Stimulated activated CD4-positive, alpha-beta T cell treated with anti-CD3 and anti-CD28 coated beads, TNF-alpha, amount 100 ng/mL, for 48 hours (primary cell): ENCODE measurements at places on chromosomes 2 and 18.
A peak's percentile ranks its signal among the peaks of the same experiment; 100 is the strongest.

DNA sequence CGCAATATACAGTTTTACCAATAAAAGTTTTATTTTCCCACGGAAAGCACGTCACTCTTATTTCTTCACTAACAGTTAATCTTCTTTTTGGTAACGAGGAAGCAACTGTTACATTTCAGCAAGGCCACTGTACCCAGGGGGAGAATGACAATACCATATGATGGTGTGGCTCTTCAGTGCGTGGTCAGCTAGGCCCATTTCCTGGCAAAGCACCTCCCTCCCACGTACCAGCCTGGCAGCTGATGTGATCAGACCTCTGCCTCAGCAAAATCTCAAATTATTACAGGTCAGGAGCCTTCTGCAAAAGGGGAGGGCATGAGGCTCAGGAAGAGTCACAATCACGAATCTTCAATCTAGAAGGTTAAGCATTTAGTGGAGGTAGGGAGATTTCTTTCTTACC is 55.4 kb downstream of the KLF7 start:
- no peak for DNase-seq

- no peak for DNase-seq
These were observed 164.4 kb downstream of the TMEFF2 start for GRCh38 chr2:192030289-192030688.

- DNase-seq: no peak
These were observed 43.4 kb upstream of the KYNU start for GRCh38 chr2:142834021-142834420.

GRCh38 chr2:9310798-9311197 is 104.2 kb downstream of the ASAP2 start:
- no peak for DNase-seq

DNA sequence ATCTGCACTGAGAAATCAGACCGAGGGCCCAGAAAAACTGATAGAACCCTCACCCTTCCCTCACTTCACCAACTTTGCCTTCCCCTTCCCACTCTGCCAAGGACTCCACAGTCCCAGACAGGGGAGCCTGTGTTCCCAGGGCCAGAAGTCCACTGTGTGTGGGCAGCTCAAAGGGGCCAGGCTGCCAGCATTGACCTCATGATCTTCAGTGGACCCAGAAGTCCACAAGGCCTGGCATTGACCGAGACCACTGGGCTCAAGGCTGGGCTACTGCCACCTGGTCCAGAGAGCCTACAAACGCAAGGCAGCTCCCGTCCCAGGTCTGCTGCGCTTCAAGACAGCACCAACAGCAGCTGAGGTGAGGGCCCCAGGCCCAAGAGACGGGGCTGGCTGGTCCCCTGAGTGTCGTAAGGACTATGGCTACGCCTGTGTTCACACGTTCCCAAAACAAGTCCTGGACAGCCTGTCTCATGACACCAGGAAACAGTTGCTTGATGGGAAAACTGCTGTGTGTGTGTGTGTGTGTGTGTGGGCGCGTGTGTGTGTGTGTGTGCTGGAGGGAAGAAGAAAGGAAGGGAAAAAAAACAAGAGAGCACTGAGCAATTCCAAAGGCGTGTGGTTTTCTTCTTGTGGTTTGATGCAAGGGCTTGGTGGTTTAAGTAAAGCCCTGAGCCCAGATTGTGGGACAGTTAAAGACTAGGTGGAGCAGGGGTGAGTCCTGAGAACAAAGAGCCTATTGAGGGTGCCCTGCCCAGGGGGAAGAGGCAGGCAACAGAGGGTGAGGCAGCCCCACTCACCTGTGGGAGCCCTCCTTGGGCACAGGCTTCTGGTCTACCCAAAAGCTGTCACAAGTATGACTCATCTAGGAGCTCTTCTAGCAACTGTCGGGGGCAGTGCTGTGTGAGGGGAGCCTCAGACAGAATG is 46.6 kb upstream of the ZBTB7C start:
- peak; percentile 20 for DNase-seq

GRCh38 chr2:188789951-188790350 is 184.2 kb upstream of the COL3A1 start:
- no peak for DNase-seq

- DNase-seq: no peak
These were observed 449.8 kb upstream of the CDH2 start for GRCh38 chr18:28626756-28627155.

DNA sequence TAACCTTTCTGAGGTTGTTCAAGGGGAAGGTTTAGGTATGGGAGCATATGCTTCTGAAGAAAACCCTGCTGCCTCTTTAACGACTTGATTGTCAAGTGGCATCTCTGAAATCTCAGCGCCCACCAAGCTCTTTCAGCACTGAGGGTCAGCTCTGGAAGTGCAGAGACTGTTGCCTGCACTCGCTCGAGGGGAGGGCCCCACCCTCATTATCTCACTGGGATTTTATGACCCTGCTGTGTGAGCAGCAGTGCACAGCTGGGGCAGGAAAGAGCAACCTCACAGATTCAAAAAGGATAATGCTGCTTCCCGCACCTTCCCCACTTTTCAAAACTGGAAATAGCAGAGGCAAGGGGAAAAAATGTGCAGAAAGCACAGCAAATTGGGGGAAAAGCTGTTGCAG is 56.9 kb upstream of the SPRED2 start:
- DNase-seq: no peak

DNA sequence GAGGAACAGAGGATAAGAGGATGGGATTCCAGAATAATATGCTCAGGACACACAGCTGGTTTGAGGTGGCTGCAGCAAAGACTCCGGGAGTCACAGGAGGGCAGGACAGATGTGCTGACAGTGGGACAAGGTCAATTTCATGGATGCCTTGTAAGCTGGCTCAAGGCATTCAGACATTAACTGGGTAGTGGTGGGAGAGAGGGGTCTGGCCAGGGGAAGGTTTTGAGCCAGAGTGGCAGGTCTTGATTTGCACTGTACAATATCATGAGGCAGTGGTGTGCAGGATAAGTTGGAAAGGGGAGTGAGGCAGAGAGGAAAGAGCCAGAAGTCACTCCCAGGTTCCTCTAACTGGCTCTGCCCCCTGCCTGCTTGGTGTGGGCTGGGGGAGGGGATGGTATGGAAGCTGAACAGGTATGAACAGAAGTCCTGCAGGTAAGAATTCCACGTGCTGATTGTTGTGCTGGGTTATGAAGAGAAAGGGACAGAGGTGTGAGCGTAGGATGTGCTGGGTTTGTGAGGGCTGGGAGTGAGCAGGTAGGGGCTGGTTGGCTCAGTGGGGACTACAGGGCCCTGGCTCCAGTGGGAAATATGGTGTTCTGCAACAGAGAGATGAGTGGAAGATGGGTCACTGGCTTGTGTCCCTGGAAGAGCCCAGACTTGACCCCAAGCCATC is 141.7 kb upstream of the COPS8 start:
- no peak for DNase-seq

- DNase-seq: no peak
These were observed at the start of gene CAPN13 for GRCh38 chr2:30807249-30807648. Gene CAPN13 (minus strand): TSS chr2:30807446. CDS start chr2:30787325, 20,121 bp downstream.

- DNase-seq: no peak
These were observed 15.0 kb upstream of the KLF7 start for GRCh38 chr2:207180741-207181140.

DNA sequence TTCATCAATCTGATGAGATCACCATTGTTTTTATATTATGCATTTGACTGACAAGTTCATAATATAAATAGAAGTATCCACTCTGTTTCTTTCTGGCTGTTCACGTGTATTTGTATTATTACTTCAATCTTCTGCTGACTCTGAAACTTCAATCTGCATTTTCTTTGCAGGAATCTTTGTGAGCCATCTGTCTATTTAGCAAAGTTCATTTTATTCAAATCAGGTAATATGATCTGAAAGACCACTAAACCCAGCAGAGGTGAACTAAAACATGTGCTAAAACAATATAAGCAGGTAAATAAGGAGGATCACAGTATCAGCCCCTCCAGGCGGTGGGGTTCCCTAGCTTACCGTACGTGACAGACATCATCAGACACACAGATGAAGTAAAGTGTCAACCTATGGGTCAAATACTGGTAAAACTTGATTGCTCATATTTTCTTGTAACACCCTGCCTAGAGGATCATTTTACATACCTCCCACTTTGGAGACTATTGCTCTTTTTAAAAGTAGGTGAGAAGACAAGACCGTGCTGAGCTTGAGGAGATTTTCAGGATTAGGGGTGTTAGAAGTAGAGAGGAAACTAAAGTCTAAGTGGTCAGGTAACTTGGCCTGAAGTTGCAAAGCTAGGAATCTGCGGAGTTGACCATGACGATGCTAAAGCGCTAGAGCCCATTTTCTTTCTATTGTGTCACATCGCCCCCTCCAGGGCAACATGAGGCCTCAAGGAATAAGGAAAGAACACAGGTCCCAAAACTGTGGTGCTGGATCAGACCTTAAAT is 9.0 kb downstream of the DTNB start:
- DNase-seq: no peak

- no peak for DNase-seq
These were observed 39.9 kb downstream of the REEP1 start for GRCh38 chr2:86297382-86298147.

GRCh38 chr2:95388091-95388692 is 14.3 kb upstream of the FAHD2A start:
- no peak for DNase-seq

GRCh38 chr2:200223205-200223784 is 83.2 kb upstream of the SPATS2L start:
- DNase-seq: no peak

DNA sequence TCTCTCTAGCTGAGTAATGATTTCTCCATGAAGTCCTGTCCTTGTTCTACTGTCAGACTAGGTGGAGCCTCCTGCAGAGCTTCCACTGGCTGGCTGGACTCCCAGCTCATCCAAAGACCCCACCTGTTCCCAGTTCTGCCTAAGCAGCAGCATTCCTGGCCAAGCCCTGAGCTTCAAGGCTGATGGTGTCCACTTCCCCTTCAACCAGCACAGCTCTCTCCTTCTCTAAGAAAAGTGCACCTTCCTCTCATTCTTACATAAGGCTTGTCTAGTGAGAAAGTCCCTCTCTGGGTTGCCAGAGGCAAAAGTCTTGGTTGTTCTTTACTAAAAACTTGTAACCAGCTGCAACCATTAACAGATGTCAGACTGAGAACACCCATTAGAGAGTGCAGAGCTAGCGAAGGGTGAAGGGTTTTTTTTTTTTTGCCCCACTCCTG is 58.9 kb downstream of the CXCR4 start:
- no peak for DNase-seq

DNA sequence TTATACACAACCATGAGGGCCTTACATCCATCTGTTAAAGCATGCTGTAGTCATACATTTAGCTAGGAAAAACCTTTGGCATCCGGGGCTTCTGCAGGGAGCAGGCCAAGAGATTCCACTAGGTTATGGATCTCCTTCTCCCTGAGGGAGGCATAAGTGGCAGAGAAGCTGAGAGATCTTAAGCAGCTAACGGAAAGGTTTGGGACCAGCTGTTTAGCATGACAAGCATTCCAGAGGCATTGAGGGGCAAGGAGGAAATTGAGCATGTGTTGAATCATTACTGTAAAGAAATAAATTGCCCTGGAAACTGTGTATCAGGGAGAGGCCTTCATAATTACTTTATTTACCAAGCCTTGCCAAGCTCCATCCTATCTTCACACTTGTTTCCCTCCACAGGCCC is 643.1 kb downstream of the CNTNAP5 start:
- DNase-seq: no peak

GRCh38 chr2:241843321-241844065 is 15.2 kb downstream of the PDCD1 start:
- no peak for DNase-seq

GRCh38 chr2:5229574-5229973 is 462.6 kb upstream of the SOX11 start:
- DNase-seq: no peak

DNA sequence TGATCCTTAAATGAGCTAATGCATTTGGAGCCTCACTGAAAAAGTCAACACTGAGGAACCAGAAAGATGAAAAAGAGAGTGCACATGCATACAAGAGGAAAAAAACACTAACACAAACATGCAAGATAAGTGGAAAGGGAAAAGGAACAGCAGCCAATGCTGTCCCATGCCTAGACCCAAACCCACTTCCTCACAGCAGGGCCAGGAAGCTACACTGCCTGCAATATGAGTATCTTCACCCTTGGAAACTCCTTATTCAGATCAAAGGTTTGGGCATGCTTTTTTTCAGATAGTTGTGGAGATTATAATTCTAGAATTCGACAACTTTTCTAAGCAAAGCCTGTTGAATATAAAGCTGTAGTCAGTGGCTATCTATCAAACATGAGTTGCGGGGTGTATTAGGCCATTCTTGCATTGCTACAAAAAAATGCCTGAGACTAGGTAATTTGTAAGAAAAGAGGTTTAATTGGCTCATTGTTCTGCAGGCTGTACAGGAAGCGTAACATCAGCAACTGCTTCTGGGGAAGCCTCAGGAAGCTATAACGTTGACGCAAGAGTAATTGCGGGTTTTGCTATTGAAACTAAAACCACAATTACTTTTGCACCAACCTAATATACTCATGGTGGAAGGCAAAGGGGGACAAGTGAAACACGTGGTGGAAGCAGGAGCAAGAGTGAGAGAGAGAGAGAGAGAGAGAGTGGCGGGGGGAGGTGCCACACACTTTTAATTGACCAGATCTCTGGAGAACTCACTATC is 138.2 kb downstream of the MBD2 start:
- DNase-seq: no peak

DNA sequence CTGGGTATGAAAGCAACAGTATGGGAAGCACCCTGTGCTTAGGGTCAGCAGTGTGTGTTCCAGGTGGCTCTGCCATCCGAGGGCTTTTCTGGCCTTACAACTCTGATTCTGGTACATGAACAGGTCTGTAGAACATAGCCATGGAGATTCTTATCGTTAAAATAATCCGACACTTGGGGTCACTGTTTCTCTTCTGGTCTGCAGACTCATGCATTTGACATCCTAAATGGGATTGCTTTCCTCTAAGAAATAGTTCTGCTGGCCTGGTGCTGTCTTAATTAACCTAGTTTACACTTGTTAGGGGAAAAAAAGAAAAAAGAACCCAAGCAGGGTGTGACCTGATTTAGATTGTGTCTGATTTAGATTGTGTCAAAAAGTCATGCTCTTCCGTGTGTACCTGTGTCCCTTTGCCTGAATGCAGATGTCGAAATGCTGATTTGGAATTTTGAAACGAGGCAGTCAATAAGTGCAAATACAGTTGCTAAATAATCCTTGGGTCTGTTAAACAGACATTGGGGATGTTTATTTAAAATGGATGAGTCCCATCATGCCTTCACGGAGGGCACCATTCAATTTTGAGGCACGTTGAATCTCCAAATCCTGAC is 59.6 kb downstream of the TRPM8 start:
- DNase-seq: no peak

GRCh38 chr18:77023102-77023782 is 109.3 kb downstream of the MBP start:
- DNase-seq: no peak

DNA sequence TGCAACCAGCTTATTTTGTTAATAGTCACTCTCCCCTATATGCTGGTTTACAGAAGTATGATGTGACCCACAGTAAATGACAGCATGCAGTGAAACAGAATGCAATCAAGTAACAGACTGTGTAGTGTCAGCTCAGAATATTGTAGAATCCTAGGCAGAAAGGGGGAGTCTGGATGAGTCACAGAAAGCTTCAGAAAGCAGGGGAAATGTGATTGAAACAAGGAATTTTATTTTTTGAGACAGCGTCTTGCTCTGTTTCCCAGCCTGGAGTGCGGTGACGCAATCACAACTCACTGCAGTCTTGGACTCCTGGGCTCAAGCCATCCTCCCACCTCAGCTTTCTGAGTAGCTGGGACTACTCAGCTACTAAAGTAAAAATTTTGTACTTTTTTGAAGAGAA is 219.9 kb upstream of the FBXO11 start:
- DNase-seq: no peak
